ENCODE measurements at places on chromosomes 12 and 14. TPM values are rescaled to one million over a fixed set of nuclear protein-coding genes. Genes with fewer than 3 reads are reported as not detected.
A peak's percentile ranks its signal among the peaks of the same experiment; 100 is the strongest.

DNA sequence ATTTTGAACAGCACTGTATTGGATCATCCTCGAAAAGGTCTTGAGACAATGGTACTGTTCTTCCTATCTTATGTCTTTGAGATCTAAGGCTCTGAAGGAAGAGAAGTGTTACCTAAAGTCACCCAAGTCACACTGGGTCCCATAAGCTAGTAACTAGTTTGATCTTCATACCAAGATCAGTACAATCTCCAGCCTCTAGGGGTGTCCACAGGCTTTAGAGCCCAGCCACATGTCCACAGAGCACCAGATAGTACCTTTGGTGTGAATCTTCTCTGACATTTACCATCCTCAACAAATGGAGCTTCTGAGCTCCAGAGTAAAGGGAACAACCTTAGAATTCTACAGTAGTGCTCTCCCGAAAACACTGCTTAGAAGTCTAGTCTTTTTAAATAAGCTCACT lies 78.7 kb downstream of the KSR2 start:
- no peak overlapping the region for H3K27ac ChIP-seq
- no peaks in the 10 kb centered on the region for H3K36me3 ChIP-seq
- H3K4me3 ChIP-seq, result no peak overlapping the region
- DNase-seq, result no peak
- H3K4me1 ChIP-seq, result no peaks in the 10 kb centered on the region

The CLEC1B gene
- total RNA-seq, result not detected

The CCDC197 gene
- not detected for total RNA-seq

- no peak overlapping the region for H3K27ac ChIP-seq
- no peak for DNase-seq
Observed at GRCh38 chr14:99176156-99176945, 95.6 kb downstream of the BCL11B start.

DNA sequence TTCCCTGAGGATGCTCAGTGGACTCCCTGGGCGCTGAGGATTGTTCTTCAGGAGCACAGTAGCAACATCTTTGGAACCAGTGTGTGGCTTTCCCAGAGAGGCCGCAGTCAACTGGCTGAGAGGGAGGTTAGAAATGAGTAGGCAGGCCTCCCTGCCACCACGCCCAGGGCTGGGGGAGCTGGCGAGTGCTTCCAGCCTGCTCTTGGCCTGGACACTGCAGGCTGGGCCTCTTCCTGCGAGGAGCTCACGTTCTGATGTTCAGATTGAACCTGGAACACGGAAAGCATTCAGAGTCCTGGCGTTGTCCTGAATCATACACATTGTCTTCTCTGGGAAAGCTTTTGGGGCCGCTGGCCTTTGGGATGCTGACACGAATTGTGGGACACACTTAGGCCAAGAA lies 15.6 kb downstream of the TSPAN9 start:
- H3K27ac ChIP-seq, result peak overlapping the region; percentile 46
- H3K4me1 ChIP-seq, result peaks cover 16% of the 10 kb centered on the region
- no peak for DNase-seq
- no peaks in the 10 kb centered on the region for H3K27me3 ChIP-seq
- no peaks in the 10 kb centered on the region for H3K36me3 ChIP-seq

GRCh38 chr12:28026701-28027100 lies 54.2 kb upstream of the PTHLH start:
- no peaks in the 10 kb centered on the region for H3K27me3 ChIP-seq
- no peak overlapping the region for H3K4me3 ChIP-seq
- no peaks in the 10 kb centered on the region for H3K36me3 ChIP-seq
- no peak for DNase-seq
- no peak overlapping the region for H3K27ac ChIP-seq

The CNTN1 gene
- total RNA-seq, result 30.9 TPM

DNA sequence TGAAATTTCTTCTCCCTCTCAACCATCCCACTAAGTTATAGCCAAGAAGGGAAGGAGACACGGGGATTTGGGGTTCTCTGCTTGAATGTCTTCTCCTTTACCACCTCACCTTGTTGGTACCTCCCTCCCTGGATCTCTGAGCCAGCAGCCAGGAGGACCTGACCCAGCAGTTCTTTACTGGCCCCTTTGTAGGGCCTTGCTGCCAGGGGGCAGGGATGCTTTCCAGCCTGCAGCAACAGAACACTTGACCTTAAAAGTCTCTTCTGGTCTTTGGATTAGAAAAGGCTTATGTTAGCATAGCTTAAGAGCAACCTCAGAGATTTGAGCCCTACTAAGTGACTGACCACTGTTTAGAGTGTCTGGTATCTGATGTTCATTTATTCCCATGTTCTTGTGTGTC lies 10.4 kb downstream of the MLEC start:
- no peaks in the 10 kb centered on the region for H3K4me1 ChIP-seq
- no peak for DNase-seq
- no peaks in the 10 kb centered on the region for H3K36me3 ChIP-seq
- H3K27ac ChIP-seq, result no peak overlapping the region
- H3K4me3 ChIP-seq, result no peak overlapping the region
- H3K27me3 ChIP-seq, result no peaks in the 10 kb centered on the region

The RPGRIP1 gene
- not detected for total RNA-seq

DNA sequence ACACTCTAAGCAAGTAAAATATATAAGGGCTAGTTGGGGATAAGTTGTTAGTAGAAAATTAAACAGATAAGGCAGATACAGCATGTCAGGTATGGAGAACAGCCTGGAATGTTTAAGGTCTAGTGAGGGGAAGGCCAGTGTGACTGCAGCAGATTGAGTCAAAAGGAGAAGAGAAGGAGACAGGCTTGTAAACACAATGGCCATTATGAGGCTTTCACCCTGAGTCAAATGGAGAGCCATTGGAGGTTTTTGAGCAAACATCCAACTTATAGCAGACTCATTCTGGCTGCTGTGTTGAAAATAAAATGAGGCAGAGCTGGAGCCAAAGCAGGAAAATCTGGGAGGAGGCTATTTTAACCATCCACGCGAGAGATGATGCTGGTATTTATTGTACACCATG lies 142.0 kb downstream of the DUSP6 start:
- H3K4me1 ChIP-seq, result no peaks in the 10 kb centered on the region
- H3K27ac ChIP-seq, result no peak overlapping the region
- no peaks in the 10 kb centered on the region for H3K27me3 ChIP-seq
- no peak for DNase-seq
- no peak overlapping the region for H3K4me3 ChIP-seq

- no peaks in the 10 kb centered on the region for H3K4me1 ChIP-seq
- H3K27ac ChIP-seq, result no peak overlapping the region
- H3K4me3 ChIP-seq, result no peak overlapping the region
- H3K36me3 ChIP-seq, result no peaks in the 10 kb centered on the region
- no peaks in the 10 kb centered on the region for H3K27me3 ChIP-seq
Observed at GRCh38 chr12:82414044-82414443, 55.7 kb downstream of the METTL25 start.

DNA sequence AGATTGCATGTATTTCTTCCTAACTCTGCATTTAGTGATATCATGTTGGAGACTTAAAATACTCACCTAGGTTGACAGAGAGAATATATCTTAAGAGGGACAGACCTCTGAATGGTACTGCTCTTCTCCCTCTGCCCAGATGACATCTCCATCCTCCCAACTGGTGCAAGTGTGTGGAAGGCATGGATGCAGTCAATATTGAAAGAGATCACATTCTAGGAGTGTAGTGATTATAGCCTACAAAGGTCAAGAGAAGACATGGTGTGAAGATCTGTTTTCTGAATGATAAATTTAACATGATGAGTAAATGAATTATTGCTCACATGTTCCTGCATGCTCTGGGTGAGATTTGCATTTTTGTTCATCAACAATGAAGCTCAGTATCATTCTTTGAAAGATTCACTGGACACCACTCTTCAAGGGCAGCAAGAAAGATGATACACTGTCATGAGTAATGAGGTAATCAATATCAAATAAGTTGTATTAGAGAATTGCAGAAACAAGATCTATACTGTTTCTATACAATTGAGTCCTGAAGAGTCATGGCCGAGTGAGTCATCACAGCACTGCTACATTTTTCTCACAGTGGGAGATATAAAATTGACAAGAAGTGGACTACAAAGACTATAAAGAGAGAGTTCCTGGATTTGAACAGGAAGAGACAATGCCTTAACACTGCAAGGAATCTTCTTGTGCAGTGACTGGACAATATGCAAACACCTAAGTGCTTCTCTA lies 183.3 kb upstream of the KRR1 start:
- no peaks in the 10 kb centered on the region for H3K4me1 ChIP-seq
- H3K27ac ChIP-seq, result no peak overlapping the region
- H3K4me3 ChIP-seq, result no peak overlapping the region
- H3K36me3 ChIP-seq, result no peaks in the 10 kb centered on the region

The SYNDIG1L gene
- 0.28 TPM for total RNA-seq

DNA sequence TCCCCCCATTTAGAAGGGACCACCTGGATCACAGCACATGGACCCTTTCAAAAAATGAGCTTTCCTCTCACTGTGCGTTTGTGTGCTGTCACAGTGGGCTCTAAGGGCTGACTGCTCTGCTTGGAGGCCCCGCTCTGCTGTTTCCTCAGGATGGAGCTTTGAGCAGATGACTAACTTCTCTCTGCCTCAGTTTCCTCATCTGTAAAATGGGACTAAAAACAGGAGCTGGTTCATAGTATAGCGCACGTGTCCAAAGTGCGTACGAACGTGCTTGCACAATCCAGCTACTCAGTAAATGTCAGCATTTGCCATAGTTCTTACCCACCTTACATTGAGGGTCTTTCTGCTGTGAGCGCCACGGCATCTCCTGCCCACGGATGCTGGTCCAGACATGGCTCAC lies 12.7 kb upstream of the DNAH10 start:
- no peaks in the 10 kb centered on the region for H3K4me1 ChIP-seq
- no peak for DNase-seq
- no peaks in the 10 kb centered on the region for H3K27me3 ChIP-seq
- no peak overlapping the region for H3K27ac ChIP-seq

GRCh38 chr12:56766535-56766934 lies 3.4 kb downstream of the HSD17B6 start:
- no peaks in the 10 kb centered on the region for H3K27me3 ChIP-seq
- H3K4me1 ChIP-seq, result no peaks in the 10 kb centered on the region
- no peak overlapping the region for H3K4me3 ChIP-seq

DNA sequence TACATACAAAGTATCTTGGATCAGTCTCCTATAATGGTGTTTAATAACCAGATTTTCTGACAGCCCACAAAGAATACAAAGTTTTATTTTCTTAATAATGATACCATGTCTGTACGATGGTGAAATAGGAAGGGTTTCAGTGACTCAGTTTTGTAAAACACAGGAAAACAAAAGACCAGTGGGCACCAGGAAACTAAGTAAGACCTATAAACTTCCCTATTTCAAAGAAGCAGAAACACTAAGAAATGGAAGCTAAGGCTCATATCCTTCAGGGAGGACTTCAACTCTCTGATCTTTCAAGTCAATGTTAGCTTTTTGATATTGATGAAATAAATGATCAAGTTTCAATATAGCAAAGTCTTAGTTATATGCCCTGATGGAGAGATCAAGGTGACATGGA lies 196.0 kb downstream of the DUSP6 start:
- no peaks in the 10 kb centered on the region for H3K36me3 ChIP-seq
- no peak overlapping the region for H3K4me3 ChIP-seq
- no peak for DNase-seq
- no peak overlapping the region for H3K27ac ChIP-seq

- no peak for DNase-seq
- no peak overlapping the region for H3K27ac ChIP-seq
- no peak overlapping the region for H3K4me3 ChIP-seq
- H3K4me1 ChIP-seq, result no peaks in the 10 kb centered on the region
- H3K36me3 ChIP-seq, result no peaks in the 10 kb centered on the region
- H3K27me3 ChIP-seq, result no peaks in the 10 kb centered on the region
Observed at GRCh38 chr12:130716969-130717366, 869 bp upstream of the RIMBP2 start.

GRCh38 chr12:121114019-121114639 lies 18.5 kb upstream of the P2RX7 start:
- no peaks in the 10 kb centered on the region for H3K4me1 ChIP-seq

DNA sequence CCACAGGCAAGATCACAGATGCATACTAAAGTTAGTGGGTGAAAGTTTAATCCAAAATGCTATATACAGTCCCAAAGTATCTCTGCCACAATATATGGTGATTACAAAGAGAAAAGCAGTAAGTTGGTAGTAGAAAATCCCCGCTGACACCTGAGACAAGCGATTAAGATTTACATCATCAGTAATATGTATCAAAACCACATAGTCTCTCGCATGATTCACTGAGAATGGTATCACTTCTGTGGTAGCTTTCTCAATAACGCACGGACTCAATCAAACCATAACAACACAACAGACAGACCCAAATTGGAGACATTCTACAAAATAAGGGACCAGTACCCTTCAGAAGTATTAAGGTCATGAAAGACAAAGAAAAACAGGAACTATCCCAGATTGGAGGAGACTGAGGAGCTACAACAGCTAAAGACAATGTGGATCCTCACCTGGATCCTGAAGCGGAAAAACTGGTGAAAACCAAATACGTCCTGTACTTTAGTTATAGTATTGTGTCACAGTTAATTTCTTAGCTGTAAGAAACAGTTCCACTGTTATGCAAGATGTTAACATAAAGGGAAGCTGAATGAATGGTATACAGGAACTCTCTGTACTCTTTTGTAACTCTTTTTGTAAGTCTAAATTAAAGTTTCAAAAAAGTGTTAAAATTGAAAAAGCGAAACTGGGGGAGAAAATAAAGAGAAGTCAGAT lies 51.0 kb downstream of the SPTLC2 start:
- no peaks in the 10 kb centered on the region for H3K27me3 ChIP-seq
- DNase-seq, result no peak
- H3K4me1 ChIP-seq, result peaks cover 2% of the 10 kb centered on the region
- no peak overlapping the region for H3K27ac ChIP-seq
- H3K36me3 ChIP-seq, result no peaks in the 10 kb centered on the region
- H3K4me3 ChIP-seq, result no peak overlapping the region

- H3K4me3 ChIP-seq, result no peak overlapping the region
- no peaks in the 10 kb centered on the region for H3K27me3 ChIP-seq
- H3K36me3 ChIP-seq, result no peaks in the 10 kb centered on the region
- H3K4me1 ChIP-seq, result peaks cover 2% of the 10 kb centered on the region
- H3K27ac ChIP-seq, result no peak overlapping the region
- no peak for DNase-seq
Observed at GRCh38 chr12:67447180-67447579, 178.0 kb downstream of the CAND1 start.

DNA sequence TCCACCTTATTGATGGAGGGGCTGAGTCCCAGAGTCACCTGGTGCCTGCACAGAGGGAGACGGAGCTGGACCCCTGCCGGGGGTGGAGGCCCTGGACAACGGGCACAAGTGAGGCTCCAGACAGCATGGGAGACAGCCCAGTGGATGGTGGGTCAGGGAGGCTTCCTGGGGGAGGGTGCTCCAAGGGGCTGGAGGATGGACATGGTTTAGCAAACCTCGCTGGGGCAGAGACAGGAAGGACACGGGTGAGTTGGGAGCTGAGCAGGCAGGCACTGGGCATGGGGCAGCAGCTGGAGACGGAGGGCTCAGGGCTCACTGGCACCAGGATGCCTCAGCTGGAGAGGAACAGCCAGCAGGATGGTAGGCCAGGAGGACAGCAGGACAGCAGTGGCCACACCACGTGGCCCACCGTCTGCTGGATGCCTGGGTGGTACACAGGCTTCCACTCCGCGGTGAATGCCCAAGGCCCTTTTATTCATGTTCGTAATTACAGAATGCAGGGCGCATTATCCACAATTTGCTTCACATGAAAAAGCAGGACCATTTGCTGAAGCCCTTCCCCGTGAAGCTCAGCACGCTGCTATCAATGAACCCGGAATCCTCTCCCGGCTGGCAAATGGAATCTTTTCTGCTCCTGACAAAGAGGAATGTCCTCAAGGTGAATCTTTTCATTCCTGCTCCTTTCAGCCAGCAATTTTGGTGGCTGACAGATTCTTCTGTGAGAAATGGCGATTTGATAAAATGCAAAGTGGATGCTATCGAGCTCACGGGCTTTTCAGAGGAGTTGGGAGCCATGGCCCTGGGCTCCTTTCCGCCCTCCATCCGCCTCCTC lies 138.1 kb upstream of the C14orf180 start:
- peak; percentile 20 for DNase-seq
- no peaks in the 10 kb centered on the region for H3K36me3 ChIP-seq
- no peaks in the 10 kb centered on the region for H3K27me3 ChIP-seq
- H3K4me3 ChIP-seq, result no peak overlapping the region
- H3K27ac ChIP-seq, result no peak overlapping the region
